ENCODE measurements at places on chromosomes 6 and 20. TPM values are rescaled to one million over a fixed set of nuclear protein-coding genes. Genes with fewer than 3 reads are reported as not detected.
A peak's percentile ranks its signal among the peaks of the same experiment; 100 is the strongest.

GRCh38 chr20:37867289-37868195 lies 35.4 kb upstream of the VSTM2L start:
- DNase-seq, result no peak

GRCh38 chr6:65786815-65787214 lies 79.8 kb upstream of the EYS start:
- no peak for DNase-seq

GRCh38 chr6:12068899-12069557 lies 56.9 kb downstream of the HIVEP1 start:
- no peak for DNase-seq

DNA sequence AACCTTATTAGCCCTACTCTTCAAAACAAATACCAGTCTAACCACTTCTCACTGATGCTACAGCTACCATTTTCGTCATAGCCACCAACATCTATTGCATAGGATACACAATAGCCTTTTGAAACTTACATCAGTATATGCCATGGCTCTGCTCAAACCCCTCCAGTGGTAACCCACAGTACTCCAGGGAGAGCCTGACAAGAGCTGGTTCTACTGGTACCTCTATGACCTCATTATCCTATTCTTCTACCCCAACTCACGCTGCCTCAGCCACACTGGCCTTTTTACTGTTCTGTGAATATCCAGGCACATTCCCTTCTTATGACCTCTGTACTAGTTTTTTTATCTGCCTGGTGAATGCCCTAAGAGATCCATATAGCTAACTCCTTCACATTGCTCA lies 157.6 kb downstream of the ARHGAP18 start:
- no peak for DNase-seq

DNA sequence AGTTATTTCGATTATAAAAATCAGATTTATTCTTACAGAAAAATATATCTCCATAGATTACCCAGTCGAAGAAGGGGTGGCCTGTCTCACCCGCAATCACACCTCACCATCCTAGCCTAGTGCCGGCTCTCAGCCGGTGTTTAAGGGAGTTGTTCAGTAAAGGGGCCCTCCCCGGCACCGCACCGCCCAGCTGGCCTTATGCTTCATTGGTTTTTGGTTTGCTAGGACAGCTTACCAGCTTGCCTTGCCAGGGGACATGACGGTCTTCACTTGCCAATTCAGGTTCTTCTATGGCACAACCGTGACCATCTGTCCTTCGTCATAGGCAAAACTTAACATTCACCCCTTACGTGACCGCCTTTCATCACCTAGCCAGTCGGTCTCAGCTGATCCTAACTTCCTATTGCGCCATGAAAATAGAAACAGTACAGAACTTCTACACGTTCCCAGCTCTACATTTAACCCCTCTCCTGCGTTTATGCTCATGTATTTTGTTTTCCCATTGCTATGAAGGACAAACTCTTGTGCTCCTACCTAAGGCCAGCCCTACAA lies 44.7 kb upstream of the SLC22A16 start:
- no peak for DNase-seq

- DNase-seq, result no peak
Observed at GRCh38 chr20:23928788-23929187, 49.2 kb upstream of the CST5 start.

GRCh38 chr6:105553171-105553570 lies 150.3 kb upstream of the PREP start:
- no peak for DNase-seq

Gene HMGCLL1
- total RNA-seq, result not detected

Gene STXBP5
- total RNA-seq, result 32.6 TPM

- no peak for DNase-seq
Observed at GRCh38 chr20:3328501-3328900, 79.0 kb downstream of the DNAAF9 start.

DNA sequence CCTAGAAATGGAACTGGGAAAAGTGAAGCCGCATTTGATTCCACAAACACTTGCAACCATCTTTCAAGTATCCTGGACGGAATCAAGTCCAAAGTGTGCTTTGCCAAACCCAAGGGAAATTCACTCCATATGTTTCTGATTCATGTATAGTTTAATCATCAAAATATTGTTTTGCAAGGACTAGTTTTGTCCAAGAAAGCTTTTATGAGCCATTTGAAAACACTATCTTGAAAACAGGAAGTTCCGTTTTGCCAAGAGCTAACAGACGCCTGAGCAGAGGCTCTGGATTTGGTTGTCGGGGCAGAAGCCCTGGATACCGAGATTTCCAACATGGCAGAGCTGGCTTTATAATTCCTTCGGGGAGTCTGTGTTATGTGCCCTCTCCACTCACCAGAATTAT lies 251.1 kb downstream of the PHACTR1 start:
- peak; percentile 40 for DNase-seq

GRCh38 chr6:160379466-160379865 lies 31.3 kb downstream of the SLC22A3 start:
- no peak for DNase-seq

GRCh38 chr6:145138469-145139139 lies 596.7 kb downstream of the EPM2A start:
- DNase-seq, result no peak

GRCh38 chr20:8293750-8294149 lies 161.7 kb downstream of the PLCB1 start:
- no peak for DNase-seq

- DNase-seq, result peak; percentile 78
Observed at GRCh38 chr6:31737991-31738979, 1.5 kb upstream of the MSH5 start.

- DNase-seq, result no peak
Observed at GRCh38 chr20:22536956-22537756, 47.2 kb downstream of the FOXA2 start.

DNA sequence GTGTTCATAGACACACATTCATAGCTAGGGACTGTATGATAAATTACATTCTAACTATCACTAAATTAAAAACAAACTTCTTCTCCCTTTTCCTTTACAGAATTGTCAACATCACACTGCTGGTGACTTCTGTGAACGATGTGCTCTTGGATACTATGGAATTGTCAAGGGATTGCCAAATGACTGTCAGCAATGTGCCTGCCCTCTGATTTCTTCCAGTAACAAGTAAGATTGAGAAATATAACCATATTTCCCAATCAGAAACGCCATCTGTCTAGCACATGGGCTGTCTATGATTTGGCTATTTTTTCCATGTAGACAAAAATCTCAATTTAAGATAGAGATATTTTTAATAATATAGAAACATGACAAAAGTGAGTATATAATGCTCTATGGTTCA lies 367.7 kb downstream of the ARHGAP18 start:
- no peak for DNase-seq

Gene IL17A
- total RNA-seq, result not detected

DNA sequence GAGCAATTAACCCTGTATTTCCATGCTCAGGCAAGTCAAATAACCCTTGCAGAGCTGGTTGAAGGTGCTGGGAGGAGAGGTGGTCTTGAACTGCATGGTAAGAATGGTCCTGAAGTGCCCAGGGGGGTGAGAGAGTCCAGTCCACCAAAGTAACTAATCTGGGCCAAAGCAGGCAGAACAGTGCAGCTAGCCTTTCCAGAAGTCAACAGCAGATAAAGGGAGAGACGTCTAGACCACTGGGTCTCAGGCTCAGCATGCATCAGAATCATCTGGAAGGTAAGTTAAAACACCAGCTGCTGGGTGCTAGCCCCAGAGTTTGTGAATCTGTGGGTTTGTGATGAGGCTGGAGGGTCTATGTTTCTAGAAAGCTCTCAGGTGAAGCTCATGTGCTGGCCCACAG lies 232.3 kb upstream of the ECI2 start:
- no peak for DNase-seq

- DNase-seq, result peak; percentile 5
Observed at GRCh38 chr6:111417181-111417585, 65.8 kb downstream of the REV3L start.
